ENCODE measurements at places on chromosomes 7 and 10.

GRCh38 chr7:20191391-20191869 is 25.8 kb downstream of the MACC1 start:
- DNase-seq, result no peak

DNA sequence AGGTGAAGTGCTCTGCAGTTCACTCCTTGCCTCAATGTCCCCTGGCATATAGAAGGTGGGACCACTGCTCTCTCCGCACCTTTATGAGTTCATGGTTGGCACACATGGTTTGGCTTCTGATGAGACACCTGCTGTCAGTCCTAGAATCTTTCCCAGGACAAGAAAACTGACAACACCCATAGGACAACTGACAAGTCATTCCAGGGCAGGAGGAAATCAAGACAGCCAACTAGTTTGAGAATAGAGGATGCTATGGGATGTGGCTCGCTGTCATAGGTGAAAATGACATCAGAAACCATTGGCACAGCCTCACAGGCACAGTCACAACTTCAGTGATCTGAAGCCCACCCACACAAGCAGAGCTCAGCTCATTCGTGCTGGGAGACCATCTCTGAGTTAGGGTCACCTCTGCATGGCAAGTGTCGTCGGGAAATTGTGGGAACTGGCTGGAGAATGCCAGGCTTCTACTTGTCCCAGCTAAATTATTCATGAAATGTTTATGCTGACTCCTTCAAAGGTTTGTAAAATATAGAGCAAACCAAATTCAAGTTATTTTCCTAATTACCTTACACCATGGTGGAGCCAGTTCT is 762.4 kb downstream of the GRID1 start:
- no peak for DNase-seq

DNA sequence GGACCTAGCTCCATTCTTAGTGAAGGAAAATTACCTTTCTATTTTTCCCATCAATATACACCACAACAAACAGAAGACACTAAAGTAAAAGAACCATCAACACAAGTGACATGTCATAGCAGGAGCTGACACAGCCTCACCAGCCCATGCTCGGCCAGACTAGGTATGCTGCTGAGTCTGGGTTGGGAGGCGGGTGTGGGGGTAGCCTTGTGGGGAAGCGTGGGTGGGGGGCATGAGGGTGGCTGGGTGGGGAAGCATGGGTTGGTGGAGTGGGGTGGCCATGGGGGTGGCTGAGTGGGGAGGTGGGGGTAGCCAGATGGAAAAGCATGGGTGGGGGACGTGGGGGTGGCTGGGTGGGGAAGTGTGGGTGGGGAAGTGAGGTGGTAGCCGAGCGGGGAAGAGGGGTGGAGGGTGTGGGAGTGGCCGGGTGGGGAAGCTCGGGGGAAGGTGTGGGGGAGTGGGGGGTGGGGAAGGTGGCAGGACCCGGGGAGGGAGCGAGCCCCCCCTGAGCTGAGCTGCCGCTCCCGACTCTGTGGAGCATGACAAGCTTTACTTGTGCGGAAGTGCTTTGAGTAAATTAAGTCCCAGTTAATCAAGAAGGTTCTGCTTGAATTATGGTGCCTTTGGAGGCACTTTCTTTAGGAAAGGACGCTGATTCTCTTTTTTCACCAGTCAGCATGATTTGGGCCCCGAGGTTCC is 294.6 kb upstream of the ZNF32 start:
- DNase-seq, result no peak

DNA sequence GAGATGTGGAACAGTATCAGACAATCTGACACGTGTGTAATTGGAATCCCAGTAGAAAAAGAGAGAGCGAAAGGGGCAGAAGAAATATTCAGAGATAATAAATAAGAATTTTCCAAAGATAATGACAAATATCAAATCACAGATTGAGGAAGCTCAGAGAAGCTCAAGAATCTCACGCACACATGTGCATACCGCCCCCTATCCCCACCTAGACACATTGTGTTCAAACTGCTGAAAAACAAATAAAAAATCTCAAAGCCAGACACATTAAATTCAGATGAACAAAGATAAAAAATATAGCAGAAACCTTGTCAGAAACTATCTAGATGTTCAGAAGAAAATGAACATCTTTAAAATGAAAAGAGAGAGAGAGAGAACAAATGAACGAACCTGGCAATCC is 17.2 kb downstream of the SFR1 start:
- DNase-seq, result no peak

GRCh38 chr10:44696496-44696895 is 214.6 kb upstream of the TMEM72 start:
- no peak for DNase-seq

DNA sequence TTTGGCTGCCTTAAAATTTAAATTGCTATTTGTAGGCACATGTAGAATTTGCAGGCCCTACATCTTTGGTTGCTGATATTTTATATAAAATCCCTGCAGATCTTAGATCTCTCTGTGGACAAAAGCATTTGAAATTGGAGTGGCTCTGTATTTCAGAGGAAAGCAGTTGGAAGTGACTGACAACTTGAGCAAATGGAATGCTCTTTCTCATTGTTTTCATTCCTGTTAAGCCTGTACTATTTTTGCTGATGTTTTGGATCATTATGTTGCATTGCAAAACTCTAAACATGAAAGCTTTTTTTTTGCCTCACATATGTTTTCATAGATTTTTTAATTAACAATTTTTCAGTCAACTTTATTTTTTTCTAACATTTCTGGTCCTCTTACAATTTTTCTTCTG is 251.2 kb upstream of the MDFIC start:
- DNase-seq, result no peak

- no peak for DNase-seq
These were observed 14.9 kb downstream of the ZC3HAV1 start for GRCh38 chr7:139094596-139094995.

DNA sequence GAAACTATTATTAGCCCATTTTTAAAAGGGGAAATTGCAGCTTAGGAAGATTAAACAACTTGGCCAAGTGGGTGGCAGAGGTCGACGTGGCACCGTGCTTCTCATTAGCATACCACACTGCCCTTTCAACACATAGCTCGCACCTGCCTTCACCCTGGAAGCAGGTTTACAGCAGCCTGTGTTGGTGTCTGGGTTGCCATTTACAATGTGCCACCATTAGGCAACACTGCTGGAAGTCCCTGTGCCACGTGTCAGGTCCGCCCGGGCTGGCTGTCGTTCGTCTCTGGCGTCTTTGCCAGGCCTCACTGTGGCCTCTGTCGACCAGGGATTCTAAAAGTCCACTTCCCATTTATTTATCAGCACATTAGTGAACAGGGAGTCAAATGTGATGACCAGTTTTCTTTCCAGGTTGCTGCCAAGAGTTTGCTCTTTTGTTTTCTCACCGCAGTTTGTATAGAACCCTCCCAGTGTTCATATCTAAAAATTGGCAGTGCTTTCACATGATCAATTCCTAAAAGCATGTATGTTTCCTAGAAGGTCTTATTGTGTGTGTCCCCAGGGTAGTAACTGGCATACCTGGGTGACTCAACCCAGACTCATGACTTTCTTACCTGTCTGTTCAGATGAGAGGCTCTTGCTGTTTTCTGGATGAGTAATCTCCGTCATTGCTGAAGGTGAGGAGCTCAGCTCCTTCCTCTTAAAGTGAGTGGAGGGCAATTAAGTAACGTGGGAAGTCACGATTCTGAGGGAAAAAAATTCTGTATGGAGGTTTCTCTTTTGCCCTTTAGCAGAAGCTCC is 9.2 kb downstream of the INSIG1 start:
- DNase-seq, result no peak

GRCh38 chr10:91197127-91197526 is 23.3 kb upstream of the PCGF5 start:
- DNase-seq, result no peak

- no peak for DNase-seq
These were observed 47.7 kb upstream of the ITGB8 start for GRCh38 chr7:20282959-20283358.

- no peak for DNase-seq
These were observed 267.8 kb downstream of the BICC1 start for GRCh38 chr10:58780476-58780875.

GRCh38 chr7:116717137-116717536 is 45.1 kb downstream of the MET start:
- no peak for DNase-seq

DNA sequence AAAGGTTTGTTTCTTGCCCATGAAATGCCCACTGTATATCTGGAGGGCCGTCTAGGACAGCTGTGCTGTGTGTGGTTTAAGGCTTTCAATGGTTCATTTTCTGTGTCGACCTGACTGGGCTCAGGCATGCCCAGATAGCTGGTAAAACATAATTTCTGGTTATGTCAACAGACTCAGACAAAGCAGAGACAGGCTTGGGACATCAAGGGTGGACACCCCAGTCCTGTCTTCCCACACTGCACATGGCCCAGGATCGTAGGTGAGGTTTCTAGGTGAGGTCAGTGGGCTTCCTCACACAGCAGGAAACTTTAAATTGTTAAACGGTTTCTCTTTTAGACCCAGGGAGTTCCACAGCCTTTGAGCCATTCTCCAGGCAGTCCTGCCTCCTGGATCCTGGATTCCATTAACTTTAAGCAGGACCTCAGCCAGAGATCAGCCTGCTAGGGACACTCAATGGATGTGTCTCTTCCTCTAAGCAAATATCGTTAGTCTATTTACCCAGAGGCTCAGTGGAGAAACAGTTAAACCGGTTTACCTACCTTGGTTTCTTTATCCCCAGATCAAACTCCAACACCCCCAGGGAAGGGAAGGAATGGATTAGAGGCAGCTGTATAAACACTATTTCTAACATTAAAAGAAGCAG is 66.4 kb downstream of the ST8SIA6 start:
- DNase-seq, result peak; percentile 41

DNA sequence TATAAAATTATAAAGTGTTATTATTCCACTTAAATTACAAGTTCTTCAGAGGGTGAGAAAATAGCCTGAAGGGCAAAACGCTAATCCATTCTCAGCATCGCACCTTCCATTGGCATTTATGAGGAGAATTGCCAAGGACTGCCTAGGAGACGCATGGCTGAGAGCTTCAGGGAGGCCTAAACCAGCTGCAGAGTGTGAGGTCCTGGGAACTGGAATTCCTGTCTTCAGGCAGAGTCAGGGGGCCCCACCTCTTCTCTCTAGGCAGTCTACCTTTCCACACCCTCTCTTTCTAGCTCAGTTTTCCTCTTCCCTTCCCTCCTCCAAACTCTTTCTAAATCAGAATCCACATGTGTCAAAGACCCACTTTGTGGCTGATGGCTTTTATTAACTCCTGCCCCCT is 35.3 kb downstream of the LRRC72 start:
- DNase-seq, result no peak

GRCh38 chr7:1290026-1290678 is 57.5 kb downstream of the UNCX start:
- no peak for DNase-seq

DNA sequence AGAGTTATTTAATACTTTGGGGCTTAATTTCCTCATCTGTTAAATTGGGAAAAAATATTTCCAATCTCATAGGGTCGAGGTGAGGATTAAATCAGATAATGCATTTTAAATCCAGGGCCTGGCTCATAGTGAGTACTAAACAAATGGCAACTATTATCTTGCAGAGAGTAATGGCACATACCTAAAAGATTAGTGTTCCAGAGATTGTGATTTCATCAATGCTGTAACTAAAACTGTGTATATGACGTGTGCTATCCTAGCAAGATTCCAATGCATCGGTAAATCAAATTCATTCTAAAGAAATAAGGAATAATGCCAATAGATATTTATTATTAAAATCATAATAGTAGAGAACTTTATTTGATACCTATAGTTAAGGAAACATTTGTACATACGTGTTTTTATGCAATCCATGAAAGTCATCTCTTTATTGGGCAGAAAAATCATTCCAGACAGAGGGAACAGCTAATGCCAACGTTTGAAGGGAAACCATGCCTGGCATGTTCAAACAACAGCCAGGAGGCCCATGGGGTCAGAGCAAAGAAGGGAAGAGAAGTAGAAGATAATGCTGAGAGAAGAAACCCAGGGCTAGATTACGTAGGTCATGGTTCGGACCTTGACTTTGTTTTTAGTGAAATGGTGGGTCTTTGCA is 174.8 kb upstream of the AGR3 start:
- DNase-seq, result no peak

DNA sequence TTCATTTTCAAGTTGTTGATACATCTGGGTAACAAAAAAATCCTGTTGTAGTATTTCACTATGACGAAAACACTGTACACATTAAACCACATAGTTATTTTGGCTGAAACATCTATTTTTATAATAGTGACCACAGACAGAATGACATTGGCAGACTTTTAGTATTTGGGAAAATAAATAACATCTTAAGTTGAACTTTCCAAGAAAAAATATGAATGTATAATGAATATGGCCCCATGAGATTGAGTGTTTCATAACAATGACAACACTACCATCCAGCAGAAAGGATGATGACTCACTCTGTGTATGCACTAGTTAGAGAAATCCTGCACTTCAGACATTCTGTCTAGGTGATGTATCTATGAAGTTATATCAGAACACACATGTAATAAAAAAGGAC is 118.1 kb downstream of the SEMA3D start:
- no peak for DNase-seq

- DNase-seq, result peak; percentile 16
These were observed 578.9 kb upstream of the SEMA3D start for GRCh38 chr7:85765698-85766298.

- no peak for DNase-seq
These were observed 2.2 kb upstream of the FRMD4A start for GRCh38 chr10:14332903-14333302.

GRCh38 chr7:147279514-147279913 is 1162.9 kb downstream of the CNTNAP2 start:
- no peak for DNase-seq

DNA sequence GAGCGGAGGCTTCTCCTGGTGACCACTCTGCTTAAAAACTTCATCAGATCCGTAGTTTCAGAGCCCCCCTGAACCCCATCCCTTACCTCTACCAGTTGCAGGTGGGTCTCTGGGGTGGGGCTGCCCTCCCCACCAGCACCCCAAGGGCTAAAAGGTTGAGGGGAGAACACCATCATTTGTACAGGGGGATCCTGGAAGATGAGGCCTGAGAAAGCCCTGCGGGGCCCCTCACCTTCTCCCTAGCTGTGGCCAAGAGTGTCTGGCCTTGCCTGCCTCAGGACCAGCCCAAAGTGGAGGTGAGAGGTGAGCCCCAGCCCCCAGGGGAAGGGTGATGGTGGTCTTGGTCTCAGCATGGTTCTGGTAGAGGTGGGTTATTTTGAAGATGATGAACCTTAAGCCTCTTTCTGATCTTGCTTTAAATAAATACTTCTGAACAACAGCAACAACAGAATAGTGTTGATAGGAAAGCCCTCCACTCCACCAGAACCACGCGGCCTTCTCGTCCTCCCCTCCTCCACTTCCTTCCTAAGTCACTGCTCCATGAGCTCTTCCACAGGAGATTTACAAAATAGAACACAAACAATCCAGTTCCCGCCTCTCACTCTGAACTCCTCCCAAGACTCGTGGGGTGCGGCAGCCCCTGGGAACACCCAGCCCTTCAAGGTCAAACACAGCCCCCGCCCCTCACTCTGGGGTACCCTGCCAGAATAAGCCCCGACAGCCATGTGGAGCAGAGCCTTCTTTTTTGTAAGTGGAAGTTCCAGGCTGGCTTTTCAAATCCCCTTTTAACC is 169.1 kb downstream of the EGFR start:
- no peak for DNase-seq

DNA sequence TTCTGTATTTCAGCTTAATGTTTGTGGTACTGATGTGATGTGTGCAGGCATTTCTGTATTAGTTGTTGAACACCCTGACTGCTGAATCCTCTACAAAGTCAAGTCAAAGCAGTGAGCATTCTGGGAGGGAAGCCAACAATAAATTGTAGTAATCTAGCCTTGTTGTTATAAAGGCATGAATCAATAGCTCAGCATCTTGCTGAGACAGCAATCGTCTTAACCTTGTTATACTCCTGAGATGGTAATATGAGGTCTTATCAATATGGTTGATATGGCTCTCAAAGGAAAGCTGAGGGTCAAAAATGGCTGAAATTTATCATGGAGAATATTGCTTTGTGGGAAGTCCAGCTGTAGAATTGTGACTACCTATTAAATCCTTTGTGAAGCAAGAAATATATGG is 299.4 kb downstream of the DNAJB9 start:
- DNase-seq, result no peak
